ENCODE measurements at places on chromosomes 3 and 15.

GRCh38 chr3:149473357-149474249 is 894 bp upstream of the TM4SF4 start:
- DNase-seq: no peak

GRCh38 chr15:83854950-83855707 is 201.2 kb downstream of the ADAMTSL3 start:
- no peak for DNase-seq

GRCh38 chr3:113698956-113699355 is 2.5 kb upstream of the USF3 start:
- no peak for DNase-seq

- no peak for DNase-seq
These were observed 7.4 kb upstream of the ANPEP start for GRCh38 chr15:89822026-89822425.
